ENCODE measurements at places on chromosomes 7 and 10. TPM values are rescaled to one million over a fixed set of nuclear protein-coding genes. Genes with fewer than 3 reads are reported as not detected.

Gene GIMAP5
- total RNA-seq: not detected

GRCh38 chr7:157474685-157475084 lies 137.9 kb downstream of the DNAJB6 start:
- DNase-seq: no peak

DNA sequence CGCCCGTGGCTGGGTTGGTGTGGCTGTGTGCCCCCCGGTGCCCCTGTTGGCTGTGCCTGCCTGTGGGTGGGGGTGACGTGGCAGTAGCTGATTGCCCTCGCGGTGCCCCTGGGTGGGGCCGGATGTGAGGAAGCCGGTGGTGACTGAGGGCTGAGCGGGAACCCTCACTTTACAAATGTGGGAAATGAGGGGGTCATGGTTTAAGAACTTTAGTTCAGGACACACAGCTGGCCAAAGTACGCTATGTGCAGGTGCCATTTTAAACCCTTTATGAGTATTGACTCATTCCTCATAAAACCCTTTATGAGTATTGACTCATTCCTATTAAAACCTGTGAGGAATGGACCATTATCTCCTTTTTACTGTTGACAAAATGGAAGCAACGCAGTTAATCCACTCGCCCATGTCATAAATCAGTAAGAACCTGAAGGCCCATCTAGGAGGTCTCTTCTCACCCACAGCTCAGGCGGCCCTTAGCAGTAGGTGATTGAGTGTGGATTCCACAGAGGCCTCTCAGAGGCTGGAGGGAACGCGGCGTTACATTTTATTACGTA lies 290.1 kb upstream of the COBL start:
- no peak for DNase-seq

DNA sequence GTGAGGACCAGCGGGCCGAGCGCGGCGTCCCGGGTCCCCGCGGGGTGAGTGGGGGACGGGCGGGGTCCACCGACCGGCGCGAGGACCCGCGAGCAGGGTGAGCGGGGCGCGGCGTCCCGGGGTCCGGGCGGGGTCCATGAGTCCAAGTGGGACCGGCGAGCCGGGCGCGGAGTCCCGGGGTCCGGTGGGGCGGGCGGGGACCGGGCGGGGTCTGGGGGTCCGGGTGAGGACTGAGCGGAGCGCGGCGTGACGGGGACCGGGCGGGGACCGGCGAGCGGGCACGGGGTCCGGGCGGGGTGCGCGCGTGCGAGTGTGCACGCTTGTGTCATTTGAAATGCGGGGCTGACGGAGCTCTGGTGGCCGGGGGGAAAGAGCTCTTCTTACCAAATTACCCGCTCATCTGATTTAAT lies 765 bp downstream of the CELF2 start:
- no peak for DNase-seq

DNA sequence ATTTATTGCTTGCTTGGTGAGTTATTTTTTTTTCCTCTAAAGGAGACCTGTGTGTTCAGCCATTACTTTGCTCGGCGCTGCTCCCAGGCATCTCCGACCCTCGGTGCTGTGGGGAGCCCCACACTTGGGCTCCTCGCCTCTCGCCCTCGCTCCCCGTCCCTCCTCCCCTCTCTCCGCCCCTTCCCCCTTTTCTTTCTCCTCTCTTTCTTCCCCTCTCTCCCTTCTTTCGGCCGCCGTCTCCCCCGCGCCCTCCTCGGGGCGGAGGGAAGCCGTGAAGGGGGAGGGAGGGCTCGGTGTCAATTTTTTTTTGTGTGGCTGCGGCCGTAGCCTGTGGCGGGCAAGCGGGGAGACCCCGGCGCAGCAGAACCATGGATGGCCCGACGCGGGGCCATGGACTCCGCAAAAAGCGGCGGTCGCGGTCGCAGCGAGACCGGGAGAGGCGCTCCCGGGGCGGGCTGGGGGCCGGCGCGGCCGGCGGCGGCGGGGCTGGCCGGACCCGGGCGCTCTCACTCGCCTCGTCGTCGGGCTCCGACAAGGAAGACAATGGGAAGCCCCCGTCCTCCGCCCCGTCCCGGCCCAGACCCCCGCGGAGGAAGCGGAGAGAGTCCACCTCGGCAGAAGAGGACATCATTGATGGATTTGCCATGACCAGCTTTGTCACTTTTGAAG lies 1.1 kb downstream of the AUTS2 start:
- DNase-seq: no peak

Measured in Caki2 (cell line).